ENCODE measurements at places on chromosomes 1 and 21.

GRCh38 chr1:147243841-147244240, 1.4 kb downstream of the CHD1L start:
- no peak for DNase-seq

DNA sequence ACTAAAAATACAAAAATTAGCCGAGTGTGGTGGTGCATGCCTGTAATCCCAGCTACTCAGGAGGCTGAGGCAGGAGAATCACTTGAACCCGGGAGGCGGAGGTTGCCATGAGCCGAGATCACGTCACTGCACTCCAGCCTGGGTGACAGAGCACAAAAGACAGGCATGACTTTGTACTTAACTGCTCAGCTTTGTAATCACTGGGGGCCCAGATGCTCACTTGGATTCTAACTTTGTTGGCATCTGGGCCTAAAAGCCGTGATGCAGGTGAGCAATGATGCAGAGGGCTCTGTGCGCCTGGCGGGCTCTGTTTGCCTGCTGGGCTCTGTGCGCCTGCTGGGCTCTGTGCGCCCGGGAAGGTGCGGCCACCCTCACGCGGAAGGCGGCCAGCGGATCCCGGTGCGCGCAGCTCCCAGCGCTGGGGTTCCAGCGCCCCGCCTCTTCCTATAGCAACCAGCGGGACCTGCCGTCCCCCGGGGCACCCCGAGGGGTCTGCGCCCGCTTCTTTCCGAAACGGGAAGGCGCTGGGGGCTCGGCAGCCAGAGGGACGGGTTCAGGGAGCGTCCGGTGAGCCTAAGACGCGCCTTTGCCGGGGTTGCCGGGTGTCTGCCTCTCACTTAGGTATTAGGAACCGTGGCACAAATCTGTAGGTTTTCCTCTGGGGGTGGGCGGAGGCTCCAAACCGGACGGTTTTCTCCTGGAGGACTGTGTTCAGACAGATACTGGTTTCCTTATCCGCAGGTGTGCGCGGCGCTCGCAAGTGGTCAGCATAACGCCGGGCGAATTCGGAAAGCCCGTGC, 31.7 kb downstream of the PRMT2 start:
- DNase-seq = no peak

DNA sequence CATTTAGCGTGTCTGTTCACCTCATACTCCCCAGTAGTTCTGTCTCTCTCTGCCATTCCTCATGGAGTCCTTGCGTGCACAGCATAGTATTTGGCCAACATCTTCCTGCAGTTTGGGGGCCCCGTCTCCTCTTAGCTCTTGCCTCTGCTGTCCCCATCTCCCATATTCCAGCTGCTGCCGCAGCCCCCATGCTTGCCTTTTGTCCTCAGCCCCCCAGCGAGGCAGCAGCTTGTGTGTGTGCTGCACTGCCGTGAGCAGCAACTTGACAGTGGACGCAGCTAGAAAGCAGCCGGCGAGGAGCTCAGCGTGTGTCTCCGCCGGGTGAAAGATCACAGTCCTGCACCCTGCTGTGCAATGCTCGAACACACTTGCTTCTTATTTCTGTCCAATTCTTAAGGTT, 164.2 kb upstream of the COL6A1 start:
- DNase-seq = no peak

- DNase-seq = no peak
These were observed 87.6 kb downstream of the NENF start for GRCh38 chr1:212520299-212520698.

DNA sequence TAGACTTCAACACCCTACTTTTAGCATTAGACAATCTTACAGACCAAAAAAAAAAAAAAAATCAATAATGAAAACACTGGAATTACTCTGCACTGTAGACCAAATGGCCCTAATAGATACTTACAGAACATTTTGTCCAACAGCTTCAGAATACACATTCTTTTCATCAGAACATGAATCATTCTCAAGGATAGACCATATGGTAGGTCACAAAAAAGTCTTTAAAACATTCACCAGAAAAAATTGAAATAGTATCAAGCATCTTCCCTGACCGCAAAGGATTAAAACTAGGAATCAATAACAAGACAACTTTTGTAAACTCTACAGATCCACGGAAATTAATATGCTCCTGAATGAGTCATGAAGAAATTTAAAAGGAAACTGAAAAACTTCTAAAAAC, 22.5 kb downstream of the ZNF670 start:
- DNase-seq = no peak

DNA sequence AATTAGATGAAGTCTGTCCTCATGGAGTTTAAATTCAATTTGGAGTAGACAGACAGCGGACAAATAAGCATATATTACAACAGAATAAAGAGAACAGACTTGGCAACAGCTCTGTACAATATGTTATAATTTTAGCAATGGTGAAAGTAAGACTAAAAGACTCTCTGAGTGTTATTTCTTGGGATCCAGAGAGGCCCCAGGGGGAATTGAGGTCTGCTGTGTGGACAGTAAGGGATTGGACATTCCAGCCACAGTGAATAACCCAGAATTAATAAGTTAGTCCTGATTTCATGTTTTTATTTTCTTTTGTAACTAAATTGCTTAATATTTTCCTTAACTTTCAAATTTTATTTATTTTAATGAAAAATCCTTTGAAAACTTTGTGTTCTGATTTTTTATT, 101.7 kb downstream of the PATJ start:
- no peak for DNase-seq

GRCh38 chr1:162113419-162113818, 43.9 kb downstream of the NOS1AP start:
- DNase-seq = no peak

DNA sequence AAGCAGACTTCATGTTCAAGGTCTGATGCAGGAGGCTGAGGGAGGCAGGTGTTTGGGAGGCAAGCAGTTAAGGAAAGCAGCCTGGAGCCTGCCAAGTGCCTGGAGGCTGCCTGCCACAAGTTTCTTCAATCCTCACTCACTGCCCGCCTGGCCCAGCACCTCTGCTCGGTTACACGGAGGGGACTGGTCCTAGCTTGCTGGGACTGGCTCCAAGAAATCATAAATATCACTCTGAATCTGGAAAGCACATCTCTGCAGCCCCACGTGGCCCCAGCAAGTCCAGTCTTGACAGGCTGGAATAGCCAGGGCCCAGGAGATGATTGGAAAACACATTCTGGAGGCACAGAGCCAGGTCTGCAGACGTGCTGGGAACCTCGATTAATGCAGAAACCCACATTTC, 83.9 kb downstream of the BCAR3 start:
- no peak for DNase-seq

GRCh38 chr1:246110343-246111219, 396.5 kb downstream of the SMYD3 start:
- no peak for DNase-seq
